ENCODE measurements at places on chromosomes 3 and 15.

DNA sequence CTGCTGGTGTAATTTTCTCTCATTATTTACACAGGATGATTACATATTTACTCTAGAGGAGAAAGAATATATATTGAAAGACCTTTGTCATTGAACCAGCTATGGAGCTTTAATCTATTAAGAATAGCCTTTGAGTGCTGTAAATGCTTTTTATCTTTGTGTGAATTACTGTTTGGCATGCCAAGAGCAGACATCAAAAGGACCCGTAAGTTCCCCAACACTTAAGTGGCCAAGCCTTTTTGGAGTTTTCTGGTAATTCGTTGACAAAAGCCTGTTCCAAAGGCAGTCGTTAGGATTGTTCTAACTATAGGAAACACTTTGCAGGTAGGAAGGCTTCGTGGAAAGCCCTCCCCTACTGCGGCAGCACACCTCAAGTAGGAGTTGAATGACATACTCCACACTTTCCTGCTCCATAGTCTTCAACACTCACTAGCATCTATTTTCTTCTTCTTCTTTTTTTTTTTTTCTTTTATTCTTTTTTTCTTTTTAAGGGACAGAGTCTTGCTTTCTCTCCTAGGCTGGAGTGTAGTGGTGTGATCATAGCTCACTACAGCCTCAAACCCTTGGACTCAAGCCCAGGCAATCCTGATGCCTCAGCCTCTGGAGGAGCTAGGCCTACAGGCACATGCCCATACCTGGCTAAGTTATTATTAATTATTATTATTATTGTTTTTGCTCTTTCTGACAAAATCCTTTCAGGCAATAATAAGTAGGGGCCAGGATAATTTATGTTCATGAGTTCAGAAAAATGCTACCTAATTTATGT is 98.6 kb downstream of the SUCNR1 start:
- DNase-seq, result no peak

- no peak for DNase-seq
These were observed 138.5 kb upstream of the HES1 start for GRCh38 chr3:193997228-193998122.

GRCh38 chr15:88390164-88390901 is 76.9 kb downstream of the MRPL46 start:
- no peak for DNase-seq

- no peak for DNase-seq
These were observed 97.4 kb downstream of the ADCY5 start for GRCh38 chr3:123351501-123351900.

DNA sequence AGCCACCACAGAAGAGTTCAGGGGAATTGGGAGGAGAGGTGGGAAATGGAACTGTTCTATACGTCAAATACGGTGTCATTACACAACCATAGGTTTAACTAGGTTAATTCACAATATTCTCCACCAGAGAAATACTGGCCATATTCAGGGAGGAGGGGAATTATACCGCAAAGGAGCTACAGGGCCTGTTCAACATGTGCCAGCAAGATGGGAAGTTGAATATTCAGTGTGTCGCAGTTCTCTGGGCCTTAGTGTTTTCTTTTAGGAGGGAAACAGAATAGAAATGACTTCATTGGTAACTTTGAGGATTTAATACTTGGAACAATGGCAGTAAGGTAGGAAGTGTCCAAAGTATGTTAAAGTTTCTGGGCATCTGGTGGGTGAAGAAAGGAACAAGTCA is 18.0 kb upstream of the FBXW12 start:
- DNase-seq, result no peak

DNA sequence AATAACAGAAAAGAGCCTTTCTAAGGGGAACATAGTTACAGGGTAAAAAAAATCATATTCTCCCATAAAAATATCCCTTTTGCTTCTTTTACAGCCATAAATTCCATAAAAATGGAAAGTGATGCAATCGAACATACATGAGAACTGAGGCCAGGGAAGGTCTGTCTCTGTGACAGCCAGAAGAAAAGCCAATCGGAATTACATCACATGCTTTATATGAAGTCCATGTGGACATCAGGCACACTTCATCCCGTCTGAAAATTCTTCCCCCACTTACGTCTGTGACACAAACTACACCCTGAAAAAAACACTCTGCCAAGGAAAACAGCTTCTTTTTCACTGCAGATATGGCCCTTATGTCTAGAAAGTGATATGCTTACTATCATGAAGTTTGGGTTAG is 323.5 kb downstream of the ERC2 start:
- no peak for DNase-seq

- DNase-seq, result no peak
These were observed 363.7 kb upstream of the RGMA start for GRCh38 chr15:93452537-93453211.

- DNase-seq, result peak; percentile 14
These were observed 25.0 kb downstream of the CRYGS start for GRCh38 chr3:186519021-186519658.

GRCh38 chr3:99678023-99678422 is 39.6 kb downstream of the COL8A1 start:
- DNase-seq, result no peak

GRCh38 chr15:67575039-67575502 is 32.6 kb downstream of the MAP2K5 start:
- no peak for DNase-seq

GRCh38 chr3:175447521-175447920 is 588.4 kb downstream of the NAALADL2 start:
- DNase-seq, result no peak

- peak; percentile 20 for DNase-seq
These were observed 80.9 kb downstream of the RAP2B start for GRCh38 chr3:153242896-153243295.

DNA sequence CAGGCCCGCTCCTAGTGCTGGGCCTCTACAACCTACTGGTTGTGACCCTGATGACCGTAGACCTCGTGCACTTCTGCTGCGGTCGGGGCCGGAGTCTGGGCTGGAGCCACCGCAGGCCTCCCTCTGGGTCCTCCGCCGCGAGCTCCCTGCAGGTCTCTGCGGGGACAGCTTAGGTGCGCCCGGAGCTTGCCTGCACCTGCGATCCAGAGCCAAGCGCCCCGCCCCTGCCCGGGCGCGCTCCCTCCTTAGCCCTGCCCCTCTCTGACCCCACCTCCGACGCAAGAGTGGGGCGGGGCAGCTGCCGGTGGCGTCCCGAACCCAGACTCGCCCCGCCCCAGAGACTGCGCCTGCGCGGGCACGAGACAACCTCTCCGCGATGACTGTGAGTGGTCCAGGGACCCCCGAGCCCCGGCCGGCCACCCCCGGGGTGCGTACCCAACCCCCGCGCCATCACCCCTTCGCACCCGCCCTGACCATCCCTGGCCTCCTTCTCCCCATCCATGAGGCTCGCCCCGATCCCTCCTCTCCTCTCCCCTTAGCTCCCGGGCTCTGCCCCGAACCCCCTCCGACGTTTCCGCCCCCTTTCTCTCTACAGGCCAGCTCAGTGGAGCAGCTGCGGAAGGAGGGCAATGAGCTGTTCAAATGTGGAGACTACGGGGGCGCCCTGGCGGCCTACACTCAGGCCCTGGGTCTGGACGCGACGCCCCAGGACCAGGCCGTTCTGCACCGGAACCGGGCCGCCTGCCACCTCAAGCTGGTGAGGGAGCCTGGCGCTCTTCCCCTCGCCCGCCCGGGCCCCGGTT is at the start of gene UNC45A:
TSS of gene UNC45A (plus strand) at position 337 of the 803 bp plus-strand sequence. CDS start at position 377, 40 bp downstream.
- DNase-seq, result peak; percentile 96

DNA sequence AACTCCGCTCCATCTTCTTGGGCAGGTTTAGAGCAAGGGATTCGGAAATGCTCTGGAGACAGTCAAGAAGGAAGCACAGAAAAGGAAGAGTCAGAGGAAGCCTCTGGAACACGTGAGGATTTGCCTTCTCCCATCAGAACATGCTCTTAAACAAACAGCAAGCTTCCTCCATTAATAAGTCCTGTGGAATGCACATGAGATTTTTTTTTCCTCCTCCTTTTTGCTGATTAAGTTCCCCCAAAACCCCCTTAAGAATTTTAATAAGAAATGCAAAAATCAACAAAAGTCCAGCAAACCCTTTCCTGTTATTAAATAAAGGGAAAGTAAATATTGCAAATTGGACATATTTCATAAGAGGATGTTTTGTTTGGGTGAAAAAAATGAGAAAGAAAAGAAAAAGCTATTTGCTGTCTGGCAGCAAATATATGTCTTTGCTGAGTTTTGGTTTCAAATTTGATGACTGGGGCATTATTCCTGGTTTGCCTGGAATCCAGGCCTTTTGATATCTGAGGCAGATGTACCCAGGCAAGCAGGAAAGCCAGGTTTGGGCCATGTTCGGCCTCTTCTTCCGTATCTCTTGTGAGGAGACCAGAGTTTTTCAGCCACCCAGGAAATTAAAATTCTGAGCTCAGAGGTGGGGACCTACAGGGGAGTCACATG is 7.9 kb upstream of the TSEN2 start:
- no peak for DNase-seq

DNA sequence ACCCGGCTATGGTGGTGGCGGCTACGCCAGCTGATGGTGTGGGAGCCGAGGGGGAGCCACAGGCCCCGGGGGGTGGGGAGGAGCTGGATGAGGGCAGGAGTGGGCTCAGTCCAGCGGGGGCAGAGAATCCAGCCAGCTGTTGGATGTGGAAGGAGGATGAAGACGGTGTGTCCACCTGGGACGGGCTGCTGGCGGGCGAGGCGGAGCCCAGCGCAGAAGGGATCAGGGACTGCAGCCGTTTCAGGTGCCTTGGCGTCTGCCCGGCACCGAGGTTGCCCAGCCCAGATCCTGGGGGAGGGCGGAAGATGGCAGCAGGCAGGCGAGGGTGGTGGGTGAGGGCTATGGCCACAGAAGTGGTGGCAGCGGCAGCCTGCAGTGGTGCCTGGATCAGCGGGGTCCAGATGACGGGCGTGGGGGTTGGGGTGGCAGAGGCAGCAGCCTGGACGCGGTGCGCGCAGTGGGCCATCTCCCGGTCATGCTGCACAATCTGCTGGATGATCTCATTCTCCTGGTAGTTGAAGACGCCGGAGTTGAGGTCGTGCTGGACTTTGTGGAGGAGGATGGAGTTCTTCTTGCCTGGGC is 45.3 kb downstream of the HCN4 start:
- no peak for DNase-seq

GRCh38 chr3:97820780-97821179 is 1.0 kb upstream of the CRYBG3 start:
- no peak for DNase-seq

- no peak for DNase-seq
These were observed 109.6 kb upstream of the TMCO5A start for GRCh38 chr15:37824717-37825382.

- DNase-seq, result no peak
These were observed 26.4 kb upstream of the CORO2B start for GRCh38 chr15:68552344-68552743.

DNA sequence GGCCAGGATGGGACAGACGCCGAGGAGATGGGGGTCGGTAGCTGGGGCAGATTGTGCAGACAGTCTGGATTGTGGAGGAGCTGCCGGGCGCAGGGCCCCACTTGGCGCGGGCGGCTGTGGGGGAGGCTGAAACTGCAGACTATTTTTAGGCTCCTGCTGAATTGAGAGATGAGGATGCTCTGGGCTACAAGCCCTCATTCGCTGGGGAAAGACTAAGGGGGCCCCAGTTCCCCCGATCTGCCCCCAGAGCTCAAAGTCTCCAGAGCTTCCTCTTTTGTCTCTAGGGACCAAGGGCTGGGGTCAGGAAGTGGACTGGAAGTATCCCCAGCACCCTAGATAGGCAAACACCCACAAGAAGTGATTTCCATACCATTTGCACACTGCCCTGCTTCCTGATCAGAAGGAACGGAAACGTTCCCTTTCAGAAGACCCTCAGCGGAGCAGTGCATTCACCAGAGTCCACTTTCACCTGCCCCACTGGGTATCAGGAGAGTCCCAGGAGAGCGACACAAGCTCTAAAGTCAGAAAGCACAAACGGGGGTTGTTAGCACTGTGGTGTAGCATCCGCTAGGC is 29.7 kb downstream of the SEMA7A start:
- no peak for DNase-seq

- no peak for DNase-seq
These were observed 41.4 kb downstream of the OSTN start for GRCh38 chr3:191240486-191240885.

DNA sequence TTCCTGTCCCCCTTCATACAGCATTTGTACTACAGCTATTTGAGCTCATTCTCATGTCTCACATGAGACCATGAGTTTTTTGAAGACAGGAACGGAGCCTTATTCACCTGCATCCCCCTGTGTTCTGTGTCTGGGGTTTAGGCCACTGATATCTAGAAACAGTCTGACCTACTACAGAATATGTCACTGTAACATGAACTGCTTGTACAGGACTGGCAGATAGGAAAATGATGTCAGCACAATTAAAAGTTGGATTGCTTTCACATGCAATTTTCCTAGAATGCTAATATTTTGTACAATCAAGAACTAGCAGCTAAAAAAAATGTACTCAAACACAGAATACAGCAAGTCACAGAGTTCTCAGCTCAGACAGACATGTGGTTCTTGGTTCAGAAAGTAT is 90.8 kb upstream of the FGF12 start:
- DNase-seq, result no peak

DNA sequence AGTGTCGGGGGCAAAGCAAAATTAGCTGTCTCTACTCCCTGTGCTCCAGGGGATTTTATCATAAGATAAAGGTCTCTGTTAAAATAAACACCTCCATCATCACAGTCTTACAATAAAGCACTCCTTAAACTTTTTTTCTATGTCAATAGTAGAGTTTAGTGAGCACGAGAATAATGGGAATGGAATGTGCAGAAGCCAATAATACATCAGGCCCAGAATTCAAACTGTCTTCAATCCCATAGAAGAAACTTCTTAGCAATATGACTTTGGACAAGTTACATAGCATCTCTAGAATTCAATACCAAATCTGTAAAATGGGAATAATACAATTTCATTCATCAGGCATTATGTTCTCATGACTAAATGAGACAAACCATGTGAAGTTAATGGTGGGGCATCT is 49.0 kb upstream of the EPHA3 start:
- DNase-seq, result no peak

DNA sequence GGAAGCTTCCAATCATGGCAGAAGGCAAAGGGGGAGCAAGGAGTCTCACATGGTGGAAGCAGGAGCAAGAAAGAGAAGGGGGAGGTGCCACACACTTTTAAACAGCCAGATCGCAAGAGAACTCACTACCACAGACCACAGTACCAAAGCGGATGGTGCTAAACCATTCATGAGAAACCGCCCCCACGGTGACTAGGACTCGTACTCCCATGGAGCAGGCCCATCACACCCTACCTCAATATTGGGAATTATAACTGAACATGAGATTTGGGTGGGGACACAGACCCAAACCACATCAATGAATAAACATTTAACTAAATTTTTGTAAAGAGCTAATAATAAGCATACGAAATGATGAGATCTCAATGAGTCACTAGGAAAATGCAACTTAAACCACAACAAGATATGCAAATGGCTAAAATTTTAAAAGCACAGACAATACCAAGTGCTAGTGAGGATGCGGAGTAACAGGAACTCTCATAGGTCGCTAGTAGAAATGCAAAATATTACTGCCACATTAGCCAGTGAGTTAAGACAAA is 10.0 kb downstream of the MRPS25 start:
- DNase-seq, result peak; percentile 21

DNA sequence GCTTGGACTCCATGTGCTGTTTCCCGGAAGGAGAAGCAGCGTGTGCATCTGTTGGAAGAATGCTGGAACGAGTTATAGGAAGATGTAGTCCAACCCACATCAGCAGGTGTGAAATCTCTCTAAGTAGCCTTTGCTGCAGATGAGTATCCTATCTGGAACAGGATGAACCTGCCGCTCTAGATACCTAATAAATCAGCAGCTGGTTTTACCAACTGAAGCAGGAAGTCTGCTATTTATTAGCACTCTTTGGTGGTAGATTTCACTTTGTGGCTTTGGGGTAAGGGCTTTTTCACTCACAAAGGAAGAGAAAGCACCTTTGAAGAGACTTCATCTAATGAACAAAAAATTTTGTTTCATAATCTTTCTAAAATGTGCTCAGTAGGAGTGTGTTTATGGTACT is 66.4 kb downstream of the DCUN1D1 start:
- DNase-seq, result no peak

GRCh38 chr15:53512029-53512428 is 247.4 kb downstream of the WDR72 start:
- no peak for DNase-seq
